CD4-positive, alpha-beta T cell treated with Interleukin-12 subunit alpha and Interleukin-12 subunit beta, for 1 hour (primary cell): ENCODE measurements at places on chromosomes 5 and 9.

DNA sequence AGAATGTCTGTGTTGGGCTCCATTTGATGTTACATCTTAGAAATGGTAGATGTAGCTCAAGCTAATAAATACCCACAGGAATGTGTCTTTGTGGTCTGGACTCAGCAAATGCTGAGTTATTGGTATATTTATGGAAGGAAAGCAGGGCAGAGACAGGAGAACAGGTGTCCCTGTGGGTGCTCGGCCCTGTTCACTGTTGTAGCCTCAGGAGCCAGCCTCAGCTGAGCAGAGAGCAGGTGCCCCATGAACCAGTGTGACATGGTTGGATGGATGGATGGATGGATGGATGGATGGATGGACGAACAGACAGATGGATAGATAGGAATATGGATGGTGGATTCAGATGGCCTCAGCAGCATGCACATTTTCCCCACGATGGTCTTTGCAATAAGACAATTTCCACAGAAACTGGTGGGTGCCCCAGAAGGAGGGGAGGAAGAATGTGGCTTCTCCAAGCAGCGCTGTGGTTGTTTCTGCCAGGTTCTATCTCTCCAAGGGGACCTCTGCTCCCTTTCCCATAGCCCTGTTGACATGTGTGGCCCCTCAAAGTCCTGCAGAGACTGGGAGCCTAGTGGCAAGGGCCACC, 8.2 kb upstream of the IRF1 start:
- no peak for DNase-seq

DNA sequence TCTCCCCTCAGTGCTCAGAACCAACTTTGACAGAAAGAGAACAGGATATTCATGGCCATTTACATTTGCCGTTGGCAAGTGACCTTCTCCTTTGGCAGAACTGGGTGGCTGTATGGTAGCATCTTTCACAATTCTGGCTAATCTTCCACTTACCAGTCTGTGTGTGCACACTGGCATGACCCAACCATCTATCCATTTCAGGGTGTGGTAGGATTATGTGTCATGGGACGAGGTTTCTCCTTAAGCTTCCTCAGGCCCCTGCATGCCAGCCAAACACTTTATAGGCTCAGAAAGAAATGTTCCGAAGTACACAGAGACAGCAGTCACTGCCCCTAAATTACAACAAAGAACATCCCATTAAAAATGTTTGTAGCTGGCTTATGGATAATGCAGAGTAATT, 497.1 kb downstream of the NFIB start:
- no peak for DNase-seq

DNA sequence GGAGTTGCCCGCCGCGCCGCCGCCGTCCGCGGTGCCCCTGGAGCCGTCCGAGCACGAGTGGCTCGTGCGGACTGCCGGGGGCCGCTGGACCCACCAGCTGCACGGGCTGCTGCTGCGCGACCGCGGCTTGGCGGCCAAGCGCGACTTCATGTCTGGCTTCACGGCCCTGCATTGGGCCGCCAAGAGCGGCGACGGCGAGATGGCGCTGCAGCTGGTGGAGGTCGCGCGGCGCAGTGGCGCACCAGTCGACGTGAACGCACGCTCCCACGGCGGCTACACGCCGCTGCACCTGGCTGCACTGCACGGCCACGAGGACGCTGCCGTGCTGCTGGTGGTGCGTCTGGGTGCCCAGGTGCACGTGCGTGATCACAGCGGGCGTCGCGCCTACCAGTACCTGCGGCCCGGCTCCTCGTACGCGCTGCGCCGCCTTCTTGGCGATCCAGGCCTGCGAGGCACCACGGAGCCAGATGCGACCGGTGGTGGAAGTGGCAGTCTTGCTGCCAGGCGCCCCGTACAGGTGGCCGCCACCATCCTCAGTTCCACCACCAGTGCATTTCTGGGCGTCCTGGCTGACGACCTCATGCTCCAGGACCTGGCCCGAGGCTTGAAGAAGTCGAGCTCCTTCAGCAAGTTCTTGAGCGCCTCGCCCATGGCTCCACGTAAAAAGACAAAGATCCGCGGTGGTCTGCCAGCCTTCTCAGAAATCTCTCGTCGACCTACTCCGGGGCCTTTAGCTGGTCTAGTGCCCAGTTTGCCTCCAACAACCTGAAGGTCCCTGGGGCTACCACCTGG, 1.6 kb downstream of the SOWAHA start:
- DNase-seq, result no peak

GRCh38 chr5:96952974-96953730, 17.3 kb downstream of the LNPEP start:
- DNase-seq, result no peak

DNA sequence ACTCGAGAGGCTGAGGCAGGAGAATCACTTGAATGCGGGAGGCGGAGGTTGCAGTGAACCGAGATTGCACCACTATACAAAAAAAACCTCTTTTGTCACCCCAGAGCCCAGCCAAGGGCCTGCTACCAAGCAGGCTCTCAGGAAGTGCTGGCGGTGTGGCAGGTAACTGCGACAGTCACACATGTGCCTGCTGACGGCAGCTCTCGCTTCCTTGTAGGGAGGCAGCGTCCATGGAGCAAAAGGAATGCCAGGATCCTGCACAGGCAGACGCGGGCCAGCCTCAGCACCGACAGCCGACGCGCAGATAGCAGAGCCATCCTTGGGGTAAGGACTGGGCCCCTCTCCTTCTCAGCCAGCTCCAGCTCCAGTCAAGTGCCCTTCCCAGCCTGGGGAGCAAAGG, 3.9 kb downstream of the LRRC8A start:
- no peak for DNase-seq

GRCh38 chr5:38267372-38267771, 9.0 kb downstream of the EGFLAM start:
- DNase-seq, result no peak

- DNase-seq, result peak; percentile 4
These were observed 105.1 kb downstream of the EHMT1 start for GRCh38 chr9:137723783-137724445.

DNA sequence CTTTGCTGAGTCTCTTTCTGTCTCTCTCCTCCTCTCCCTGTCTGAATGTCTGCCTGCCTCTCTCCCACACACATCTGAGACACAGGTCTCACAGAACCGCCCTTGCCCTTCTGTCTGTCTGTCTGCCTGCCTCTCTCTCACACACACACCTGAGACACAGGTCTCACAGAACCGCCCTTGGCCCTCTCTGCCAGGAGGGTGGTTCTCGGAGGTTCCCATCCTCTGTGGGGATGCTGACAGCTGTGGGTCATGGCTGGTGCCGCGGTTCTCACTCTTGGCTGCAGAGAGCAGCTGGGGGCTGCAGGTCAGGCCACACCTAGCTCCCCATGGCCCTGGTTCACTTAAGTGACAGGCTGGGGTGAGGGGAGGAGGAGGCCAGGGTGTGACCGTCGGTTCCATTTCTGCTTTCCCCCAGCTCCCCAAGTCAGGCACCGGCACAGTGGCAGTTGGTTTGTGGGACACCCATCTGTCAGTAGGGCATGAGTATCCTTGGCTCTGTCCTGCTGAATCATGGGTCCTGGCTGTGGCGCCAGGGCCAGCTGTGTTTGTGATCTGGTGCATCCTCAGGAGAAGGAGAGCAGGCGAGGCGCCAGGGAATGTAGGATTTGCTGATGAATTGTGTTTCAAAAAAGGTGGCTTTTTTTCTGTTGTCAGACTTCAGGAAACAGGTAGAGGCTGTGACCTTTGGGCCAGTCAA, 42.3 kb upstream of the CLPTM1L start:
- no peak for DNase-seq

GRCh38 chr5:170573114-170573513, 69.3 kb downstream of the KCNIP1 start:
- DNase-seq, result no peak

DNA sequence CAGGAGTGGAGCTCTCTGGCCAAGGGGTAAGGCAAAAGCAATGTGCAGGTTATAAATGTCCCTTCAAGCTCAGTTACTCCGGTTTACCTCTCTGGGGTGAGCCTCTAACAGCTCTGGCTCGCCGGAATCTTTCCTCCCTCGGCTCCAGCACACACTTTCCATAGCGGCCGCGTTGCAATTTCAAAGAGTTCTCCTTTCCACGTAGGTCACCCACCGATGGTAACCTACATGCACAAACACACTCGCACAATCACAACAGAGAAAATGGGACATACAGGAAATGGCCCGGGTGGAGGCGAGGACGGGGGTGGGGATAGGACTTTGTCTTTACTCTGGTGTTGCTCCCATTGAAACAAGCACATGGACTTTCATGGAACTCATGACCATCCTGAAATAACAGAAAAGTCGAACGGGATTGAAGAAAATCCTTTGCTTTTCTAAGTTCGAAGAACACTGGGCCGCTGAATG, 1.2 kb downstream of the LHFPL2 start:
- no peak for DNase-seq

DNA sequence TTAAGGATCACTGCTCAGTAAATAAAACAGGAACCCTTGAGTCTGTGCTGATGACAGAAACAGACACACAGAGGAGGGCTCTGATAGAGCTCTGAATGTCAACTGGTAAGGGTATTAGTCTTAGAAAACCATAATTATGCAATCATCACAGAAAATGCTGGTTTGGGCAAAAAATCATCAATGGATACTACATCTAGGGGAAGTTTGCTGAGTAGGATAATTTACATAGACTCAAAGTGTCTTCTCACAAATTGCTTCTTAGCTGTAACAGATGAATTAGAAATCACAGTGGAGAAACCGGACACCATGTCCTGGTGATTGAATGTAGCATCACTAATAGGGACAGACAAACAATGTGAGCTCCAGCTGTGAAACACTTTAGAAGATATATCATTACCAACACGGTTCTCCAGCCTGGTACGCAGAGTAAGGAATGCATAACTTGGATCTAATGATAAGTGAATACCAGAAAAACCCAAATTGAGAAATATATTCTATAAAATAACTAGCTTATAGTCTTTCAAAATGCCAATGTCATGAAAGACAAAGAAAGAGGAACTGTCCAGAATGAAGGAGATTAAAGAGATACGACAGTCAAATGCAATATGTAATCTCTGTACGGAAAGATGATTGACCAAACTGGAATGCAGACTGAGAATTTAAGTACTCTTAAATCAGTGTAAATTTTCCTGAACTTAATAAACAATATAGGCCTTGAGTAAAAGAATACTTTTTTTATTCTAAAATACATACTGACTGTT, 17.3 kb downstream of the CHD1 start:
- DNase-seq, result no peak
